ENCODE measurements at places on chromosomes 7 and 10.

DNA sequence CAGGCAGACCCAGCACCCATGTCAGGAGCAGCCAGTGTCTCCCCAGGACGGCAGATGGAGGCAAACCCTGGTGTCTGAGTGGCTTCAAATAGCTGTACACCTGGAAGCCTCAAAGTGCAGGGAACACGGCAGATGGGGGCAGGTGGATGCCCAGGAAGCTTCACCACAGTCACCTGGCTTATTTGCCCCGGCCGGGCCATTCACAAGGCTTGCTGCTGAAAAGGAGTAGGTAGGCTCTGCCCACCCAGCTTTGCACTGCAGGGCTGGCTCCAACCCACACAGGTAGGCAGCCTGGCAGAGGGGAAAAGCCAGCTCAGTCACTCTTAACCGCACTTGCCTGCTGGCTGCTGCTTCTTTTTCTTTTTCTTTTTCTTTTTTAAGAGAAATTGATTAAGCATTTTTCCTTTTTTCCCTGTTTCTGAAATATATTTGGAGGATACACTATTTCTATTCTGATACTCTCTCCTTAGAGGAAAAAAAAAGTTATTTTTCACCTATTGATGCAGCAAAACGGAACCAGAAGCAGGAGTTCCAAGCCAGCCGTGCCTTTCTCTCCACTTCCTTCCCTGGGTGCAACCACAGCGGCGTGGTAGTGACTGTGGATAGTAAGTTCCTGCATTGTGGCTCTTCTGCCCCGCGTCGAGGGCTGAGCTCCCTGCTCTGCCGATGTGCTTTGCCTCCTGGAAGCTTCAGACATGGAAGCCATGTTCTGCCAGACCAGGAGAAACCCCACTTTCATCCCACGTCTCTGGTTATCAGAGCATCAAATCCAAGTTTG, 118.3 kb downstream of the KLF6 start:
- DNase-seq: peak; percentile 17

- no peak for DNase-seq
These were observed 28.8 kb downstream of the PTPN12 start for GRCh38 chr7:77565917-77566316.

GRCh38 chr10:80472234-80473095, 18.4 kb downstream of the TSPAN14 start:
- DNase-seq: no peak

DNA sequence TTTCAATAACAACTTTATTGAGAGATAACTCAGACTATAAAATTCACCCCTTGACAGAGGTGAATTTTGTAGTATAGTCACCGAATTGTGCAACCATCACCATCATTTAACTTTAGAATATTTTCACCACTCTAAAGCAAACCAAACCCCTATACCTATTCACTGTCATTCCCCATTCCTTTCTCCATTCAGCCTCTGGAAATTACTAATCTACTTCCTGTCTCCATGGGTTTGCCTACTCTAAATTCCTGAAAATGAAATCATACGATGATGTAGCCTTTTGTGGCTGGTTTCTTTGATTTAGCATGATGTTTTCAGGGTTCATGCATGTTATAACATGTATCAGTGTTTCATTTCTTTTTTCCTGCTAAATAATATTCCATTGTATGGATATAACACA, 15.6 kb upstream of the LMTK2 start:
- DNase-seq: no peak

GRCh38 chr10:78359640-78360091, 326.0 kb downstream of the RPS24 start:
- no peak for DNase-seq

GRCh38 chr10:91707236-91707635, 74.4 kb upstream of the PPP1R3C start:
- DNase-seq: no peak

DNA sequence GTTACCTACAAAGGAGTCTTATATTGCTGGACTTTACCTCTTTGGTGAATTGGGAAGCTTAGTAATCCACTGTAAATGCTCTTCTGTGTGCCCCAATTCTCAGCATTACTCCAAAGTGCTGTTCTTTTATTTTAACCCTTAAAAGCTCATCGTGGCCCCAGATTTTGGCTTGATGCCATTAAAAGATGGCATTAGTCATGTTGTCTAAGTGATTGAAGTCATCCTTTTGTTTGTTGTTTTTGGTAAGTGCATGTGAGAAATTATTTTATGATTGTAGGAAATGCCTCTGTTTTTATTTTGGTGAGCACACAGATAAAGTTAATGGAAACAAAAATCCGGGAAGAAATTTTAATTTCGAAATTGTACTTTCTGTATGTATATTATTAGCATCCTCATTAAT, 82.5 kb upstream of the GATA3 start:
- no peak for DNase-seq

DNA sequence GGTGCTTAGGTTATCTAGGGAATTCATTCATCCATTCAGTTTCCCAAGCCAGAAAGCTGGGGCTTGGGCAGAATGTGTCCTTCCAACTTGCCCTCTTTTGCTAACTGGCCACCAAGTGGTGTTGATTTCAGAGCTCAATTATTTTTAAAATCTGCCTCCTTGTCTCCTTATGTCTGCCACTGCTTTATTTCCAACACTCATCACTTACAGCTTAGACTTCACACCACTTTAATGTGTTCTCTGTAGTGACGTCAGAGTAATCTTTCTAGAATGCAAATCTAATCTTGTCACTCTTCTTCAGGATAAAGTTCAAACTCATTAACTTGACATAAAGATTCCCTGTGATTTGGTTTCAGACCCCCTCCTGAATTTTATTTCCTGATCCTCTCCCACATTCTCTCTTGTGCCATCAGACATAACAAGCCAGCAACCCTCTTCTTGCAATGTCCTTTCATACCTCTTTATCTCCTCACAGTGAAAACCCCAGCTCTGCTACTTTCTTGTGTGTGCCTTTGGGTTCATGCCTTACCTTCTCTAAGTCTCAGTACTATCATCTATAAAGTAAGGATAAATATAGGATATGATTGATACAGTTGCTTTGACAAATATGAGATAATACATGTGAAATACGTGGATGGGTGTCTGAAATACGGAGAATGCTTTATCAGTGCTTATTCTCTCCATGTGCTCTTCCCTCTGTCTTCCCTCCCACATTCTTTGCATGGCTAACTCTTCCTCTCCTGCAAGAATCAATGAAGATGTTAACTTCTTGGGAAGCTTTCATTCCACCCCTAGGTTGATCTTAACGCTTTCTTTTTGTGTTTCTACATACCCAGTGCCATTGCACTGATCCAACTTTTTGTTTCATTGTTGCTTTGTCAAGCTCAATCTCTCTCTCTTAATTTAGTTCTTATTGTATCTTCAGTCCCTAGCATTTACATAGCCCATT, 522.7 kb upstream of the FZD8 start:
- DNase-seq: no peak

- no peak for DNase-seq
These were observed 60.1 kb downstream of the ERCC6 start for GRCh38 chr10:49478819-49479218.

DNA sequence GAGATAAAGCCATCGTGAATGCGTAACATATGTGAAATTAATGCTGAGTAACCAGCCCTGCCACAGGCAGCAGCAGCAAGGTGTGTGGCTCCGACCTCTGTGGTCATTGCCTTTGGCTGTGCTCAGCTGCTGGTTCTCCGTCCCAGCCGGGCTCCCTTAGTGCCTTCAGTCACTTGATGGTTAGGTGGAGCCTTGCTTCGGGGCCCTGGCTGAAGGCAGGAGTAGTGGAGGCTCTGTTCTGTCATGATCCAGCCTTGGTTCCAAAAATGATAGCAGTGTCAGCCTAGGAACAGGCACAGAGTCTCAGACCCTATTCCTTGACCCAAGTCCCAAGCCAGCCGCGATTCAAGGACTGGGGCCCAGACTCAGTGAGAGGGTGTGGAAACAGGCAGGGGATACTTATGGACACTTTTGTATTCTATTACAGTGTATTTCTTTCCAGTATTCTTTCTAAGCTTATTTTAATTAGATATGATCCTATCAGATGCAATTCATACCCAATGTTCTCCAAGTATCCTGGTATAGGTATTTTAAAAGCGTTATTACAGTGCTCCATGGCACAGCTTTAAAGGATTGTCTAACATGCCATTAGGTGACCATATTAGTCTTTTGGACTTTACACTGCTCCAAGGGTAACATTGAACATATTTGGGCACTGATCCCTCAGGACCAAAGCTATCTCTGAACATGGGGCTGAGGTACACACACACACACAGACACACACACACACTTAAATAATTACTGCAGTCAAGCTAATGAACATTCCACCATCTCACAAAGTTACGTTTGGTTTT, 9.0 kb downstream of the SCART1 start:
- no peak for DNase-seq

- no peak for DNase-seq
These were observed 72.9 kb downstream of the PLXNA4 start for GRCh38 chr7:132503415-132503814.

- no peak for DNase-seq
These were observed 85.6 kb upstream of the MTPN start for GRCh38 chr7:136062625-136063325.

DNA sequence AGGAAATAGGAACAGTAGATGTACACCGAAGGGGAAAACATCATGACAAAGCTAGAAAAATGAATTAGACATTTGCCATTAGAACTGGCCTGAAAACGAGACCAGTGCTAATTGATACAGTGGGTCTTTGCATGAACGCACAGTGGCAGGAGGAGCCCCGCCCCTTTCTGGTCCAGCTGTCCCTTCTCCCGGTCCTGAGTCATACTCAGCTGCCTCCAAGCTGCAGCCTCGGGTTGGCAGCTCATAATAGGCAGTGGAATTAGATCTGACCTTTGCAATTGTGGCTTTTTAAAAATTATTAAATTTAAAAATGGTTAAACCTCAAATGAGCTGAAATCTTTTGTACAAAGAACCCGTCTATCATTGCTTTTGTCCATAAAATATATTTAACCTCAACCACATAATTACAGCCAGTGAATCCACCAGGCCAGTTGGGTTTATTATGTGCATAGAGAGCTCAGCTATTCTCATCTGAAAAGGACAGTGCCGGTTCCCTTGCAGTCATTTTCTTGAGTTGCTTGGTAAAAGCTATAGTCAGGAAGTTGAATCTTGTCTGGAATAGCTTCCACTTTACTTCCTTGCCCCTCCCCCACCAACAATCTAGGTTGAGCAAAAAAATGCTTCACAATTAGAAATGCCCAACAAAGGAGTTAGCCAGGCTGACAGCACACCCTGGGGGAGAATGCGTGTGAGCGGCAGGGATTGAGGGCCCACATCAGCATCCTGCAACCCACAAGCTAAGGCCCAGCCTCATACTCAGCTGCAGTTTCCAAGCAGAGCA, 147.1 kb downstream of the BUB3 start:
- DNase-seq: no peak

DNA sequence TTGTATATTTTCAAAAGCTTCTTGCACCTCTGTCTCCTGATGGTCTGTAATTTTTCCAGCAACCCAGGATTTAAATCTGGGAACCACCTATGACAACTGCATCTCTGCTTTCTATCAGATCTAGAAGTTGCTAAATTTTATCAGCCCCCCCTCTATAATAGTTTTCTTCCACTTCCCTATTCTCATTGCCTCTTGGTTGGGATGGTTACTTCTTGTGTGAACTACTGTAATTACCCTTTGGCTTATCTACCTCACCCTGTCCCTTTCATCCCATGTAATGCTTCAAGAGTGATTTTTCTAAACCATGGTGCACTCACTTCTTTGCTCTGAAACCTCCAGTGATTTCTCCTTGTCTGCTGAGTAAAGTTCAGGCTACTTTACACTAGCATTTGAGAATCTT, 92.3 kb downstream of the BMPR1A start:
- no peak for DNase-seq

DNA sequence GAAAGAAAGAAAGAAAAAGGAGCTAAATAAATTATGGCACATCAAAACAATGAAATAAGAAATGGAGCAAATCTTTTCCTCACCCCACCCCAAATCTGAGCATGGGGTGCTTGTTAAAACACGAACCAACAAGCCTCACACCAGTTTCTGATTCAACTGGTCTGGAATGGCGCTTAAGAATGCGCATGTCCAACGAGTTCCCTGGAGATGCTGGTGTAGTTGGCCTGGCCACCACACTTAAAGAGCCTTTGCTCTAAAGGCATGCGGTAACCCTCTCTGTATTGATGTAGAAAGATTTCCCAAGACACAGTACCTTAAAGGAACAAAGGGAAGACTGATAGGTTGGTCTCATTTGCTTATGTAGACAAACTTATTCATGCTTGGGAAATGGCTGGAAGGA, 49.1 kb upstream of the STEAP1B start:
- DNase-seq: no peak

DNA sequence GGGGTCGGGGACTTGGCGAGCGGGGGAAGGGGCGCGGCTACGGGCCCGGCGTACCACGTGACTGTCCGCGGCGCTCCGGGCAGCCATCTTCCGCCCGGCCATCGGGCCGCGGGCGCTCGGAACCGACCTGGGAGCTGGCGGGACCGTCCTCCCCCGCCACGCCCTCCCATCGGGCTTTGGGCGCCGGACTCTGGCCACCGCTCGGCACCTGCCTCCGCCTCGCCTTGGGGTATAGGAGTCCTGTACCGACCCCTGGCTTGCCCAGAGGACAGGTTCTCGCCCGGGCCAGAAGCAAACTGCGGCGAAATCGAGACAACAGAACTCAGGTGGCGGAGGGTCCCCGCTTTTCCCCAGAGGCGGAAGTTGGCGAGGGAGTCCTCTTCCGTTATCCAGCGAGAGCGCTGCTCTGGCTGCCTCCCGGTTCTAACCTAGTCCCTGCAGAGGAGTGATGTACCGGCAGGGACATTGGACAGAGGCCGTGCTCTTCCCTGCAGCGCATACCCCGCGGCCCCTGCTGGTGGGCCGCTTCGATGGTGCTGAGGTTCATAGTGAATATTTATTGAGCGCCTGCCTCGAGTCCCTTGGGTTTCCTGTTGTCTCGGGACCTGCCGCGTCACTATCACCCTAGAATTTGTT, 1.2 kb upstream of the SGMS1 start:
- DNase-seq: peak; percentile 32

- DNase-seq: no peak
These were observed 112.0 kb downstream of the PRLHR start for GRCh38 chr10:118483496-118483895.

DNA sequence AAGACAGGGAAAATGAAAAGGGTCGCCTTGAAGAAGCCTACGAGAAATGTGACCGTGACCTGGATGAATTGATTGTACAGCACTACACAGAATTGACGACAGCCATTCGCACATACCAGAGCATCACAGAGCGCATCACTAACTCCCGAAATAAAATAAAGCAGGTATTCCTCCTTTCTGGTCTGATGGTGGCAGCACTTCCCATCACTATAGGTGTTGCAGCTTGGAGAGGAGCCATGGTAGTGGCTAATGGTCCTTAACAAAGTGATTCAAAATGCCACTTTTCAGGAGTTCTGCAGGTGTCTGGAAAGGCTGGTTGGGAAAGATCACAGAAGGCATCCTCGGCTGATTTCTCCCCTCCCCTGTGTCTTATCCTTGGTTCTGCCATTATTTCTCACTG, 22.1 kb downstream of the EXOC4 start:
- DNase-seq: no peak

DNA sequence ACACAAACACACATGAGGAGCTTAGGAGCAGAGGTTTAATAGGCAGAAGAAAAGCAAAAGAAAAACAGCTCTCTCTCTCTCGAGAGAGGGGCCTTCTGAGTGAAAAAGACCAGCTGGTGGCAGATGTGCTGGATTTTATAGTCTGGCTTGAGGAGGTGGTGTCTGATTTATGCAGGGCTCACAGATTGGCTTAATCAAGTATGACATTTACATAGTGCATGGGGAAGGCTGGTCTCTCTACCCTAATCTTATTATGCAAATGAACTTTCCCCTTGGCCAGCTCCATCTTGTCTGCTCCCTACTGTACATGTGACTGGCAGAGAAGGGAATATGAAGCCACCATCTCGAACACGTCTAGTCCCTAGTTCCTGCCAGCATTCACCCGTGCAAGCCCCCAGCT, 219.5 kb upstream of the ZNF804B start:
- no peak for DNase-seq

GRCh38 chr7:12066004-12066403, 145.1 kb upstream of the TMEM106B start:
- DNase-seq: no peak
